ENCODE measurements at places on chromosomes 7 and 10. TPM values are rescaled to one million over a fixed set of nuclear protein-coding genes. Genes with fewer than 3 reads are reported as not detected.

Gene EN2
- not detected for total RNA-seq

Gene GFRA1
- 109 TPM for total RNA-seq

Gene MICU1
- total RNA-seq, result 53.1 TPM

Gene CDNF
- 0.50 TPM for total RNA-seq

Gene OPALIN
- 4.8 TPM for total RNA-seq

Gene DLX5
- 0.50 TPM for total RNA-seq

Gene NPY
- 15.2 TPM for total RNA-seq

Gene STEAP1B
- 2.2 TPM for total RNA-seq

Gene PVRIG
- total RNA-seq, result not detected

Gene MYO3A
- total RNA-seq, result 3.3 TPM

Gene PLPP4
- 37.4 TPM for total RNA-seq

Gene PRF1
- total RNA-seq, result 0.44 TPM

Gene ANKRD30A
- total RNA-seq, result not detected

Gene VWDE
- total RNA-seq, result 2.6 TPM

Gene TYW1B
- 11.5 TPM for total RNA-seq

Gene UCMA
- 0.94 TPM for total RNA-seq

Gene CLDN15
- total RNA-seq, result 3.3 TPM

Gene ZNF488
- total RNA-seq, result 8.2 TPM

Gene OR13A1
- total RNA-seq, result 0.20 TPM

Gene MOGAT3
- not detected for total RNA-seq

Gene BLVRA
- 37.7 TPM for total RNA-seq

Gene CHST3
- total RNA-seq, result 28.4 TPM

Gene LRIT1
- total RNA-seq, result not detected

Gene TSPAN33
- total RNA-seq, result 16.4 TPM

Gene PRLHR
- 0.22 TPM for total RNA-seq

Gene AKR1C8
- 0.94 TPM for total RNA-seq

Gene C10orf62
- not detected for total RNA-seq

Gene VSTM2A
- total RNA-seq, result 124 TPM

Gene INMT
- total RNA-seq, result 5.6 TPM

Gene SEMA3E
- 8.3 TPM for total RNA-seq

Gene LRRC4
- 18.9 TPM for total RNA-seq

Gene PNLIPRP3
- total RNA-seq, result not detected

Gene TES
- 28.3 TPM for total RNA-seq

Gene WAC
- 95.6 TPM for total RNA-seq

Data from spinal cord (tissue), 10 donors.